ENCODE measurements at places on chromosomes 3 and 15.

DNA sequence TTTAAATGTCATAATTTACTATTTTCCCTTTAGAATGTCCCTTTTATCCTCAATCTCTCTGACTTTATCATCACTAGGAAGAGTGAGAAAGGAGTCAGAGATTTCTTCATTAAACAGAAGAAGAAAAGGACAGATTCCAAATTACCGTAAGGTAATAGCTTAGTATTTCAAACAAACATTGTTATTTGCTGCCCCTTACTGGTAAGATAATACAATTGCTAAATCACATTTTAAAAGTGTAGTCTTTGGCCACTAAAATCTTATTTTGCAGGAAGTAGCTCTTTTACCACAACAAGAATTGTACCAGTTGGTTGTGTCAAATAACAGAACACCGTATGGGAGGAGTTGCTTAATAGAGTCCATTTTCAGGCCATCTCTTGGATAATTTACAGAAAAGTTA lies 53.7 kb downstream of the CGGBP1 start:
- DNase-seq: no peak

GRCh38 chr3:171636666-171637065 lies 173.6 kb downstream of the PLD1 start:
- DNase-seq: no peak

- DNase-seq: no peak
These were observed 6.3 kb downstream of the EPHB1 start for GRCh38 chr3:134801204-134801958.

- no peak for DNase-seq
These were observed 255.6 kb upstream of the SATB1 start for GRCh38 chr3:18680758-18681157.

DNA sequence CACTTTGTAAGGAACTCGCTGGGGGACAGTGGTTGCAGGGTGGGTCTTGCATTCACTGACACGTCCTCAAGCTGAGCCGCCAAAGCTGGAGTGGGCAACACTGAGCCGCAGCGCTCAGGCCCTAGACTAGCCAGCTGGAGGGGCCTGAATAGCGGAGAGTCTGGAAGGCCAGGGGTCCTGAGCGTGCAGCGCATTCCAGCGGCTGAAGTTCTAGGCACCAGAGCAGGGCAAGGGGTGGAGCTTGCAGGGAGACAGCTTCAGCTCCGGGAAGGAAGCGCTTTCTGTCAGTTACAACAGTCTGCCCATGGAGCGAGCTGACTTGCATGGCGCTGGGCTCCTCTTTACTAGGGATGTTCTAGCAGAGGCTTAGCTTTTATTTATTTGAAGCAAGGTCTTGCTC lies 2.7 kb downstream of the MAP6D1 start:
- no peak for DNase-seq

GRCh38 chr3:160778480-160778879 lies 22.4 kb downstream of the PPM1L start:
- DNase-seq: no peak

DNA sequence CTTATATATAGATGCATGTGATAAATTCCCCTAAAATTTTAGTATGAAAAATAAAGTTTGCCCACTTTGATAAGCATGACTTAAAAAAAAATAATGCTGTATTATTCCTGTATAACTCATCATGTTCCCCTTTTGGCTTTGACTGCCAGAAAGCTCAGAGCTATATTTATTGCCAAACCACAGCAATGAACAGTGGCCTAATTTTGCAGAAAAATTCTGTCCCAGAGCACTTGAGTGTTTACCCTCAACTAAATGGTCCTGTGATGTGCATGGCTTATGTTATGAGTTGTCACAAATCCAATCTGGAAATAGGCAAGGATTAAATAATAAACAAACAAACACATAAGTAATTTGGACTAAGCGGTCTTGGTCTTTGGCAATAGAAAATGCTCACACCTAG lies 276.7 kb downstream of the SLC9A9 start:
- DNase-seq: no peak

GRCh38 chr3:182135056-182135455 lies 423.3 kb downstream of the SOX2 start:
- DNase-seq: no peak

DNA sequence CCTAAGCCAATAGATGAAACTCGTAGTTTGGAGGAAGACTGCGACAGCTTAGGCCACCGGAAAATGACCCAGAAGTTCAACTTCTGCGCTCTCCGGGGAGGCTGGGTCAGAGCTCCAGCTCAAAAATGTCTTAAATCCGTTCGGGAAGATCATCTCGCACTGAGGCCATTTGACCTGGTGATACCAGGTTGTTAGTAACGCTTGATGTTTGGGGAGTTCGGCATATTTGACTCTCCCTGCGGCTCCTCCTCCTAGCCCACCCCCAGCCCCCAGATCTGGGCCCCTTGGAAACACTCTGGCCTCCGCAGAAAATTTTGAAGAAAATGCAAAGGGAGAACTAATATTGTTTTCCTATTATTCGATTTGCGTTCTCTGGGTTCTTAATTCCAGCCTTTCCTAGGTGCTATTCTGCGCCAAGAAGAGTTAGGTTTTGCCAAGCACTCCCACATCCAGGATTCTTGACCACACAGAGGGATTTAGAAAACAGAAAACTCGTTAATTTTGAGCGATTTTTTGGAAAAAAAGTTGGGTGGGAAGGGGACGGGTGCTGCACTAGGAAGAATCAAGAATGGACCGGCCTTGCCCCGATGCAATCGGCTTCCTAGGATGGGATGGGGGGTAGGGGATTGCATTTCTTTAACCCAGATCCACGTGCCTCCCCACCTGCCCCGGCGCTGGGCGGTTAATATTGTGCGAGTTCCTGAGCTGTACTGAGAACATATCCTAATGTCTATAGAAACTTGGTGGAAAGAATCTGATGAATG lies 50.0 kb downstream of the ZIC4 start:
- DNase-seq: no peak

GRCh38 chr15:36392676-36393266 lies 186.7 kb upstream of the CDIN1 start:
- no peak for DNase-seq

DNA sequence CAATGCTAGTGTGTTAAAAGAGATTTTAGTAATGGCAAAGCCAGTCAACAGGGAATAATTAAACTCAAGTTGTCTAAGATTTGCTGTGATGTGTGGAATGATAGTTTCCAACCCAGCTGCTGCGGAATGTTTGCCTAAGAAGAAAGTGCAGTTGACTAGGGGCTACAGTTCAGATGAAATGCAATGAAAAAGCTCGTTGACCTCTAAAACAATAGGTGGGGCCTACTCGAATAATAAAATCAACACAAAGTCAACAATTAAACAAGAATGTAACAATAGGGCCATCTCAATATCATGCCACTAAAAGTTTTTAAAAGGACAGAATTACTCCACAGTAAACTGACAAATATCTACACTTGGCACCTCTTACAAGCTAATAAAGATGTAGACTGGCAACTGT lies 484.2 kb downstream of the MECOM start:
- DNase-seq: no peak

- DNase-seq: no peak
These were observed 37.5 kb upstream of the MFGE8 start for GRCh38 chr15:88950600-88951160.

DNA sequence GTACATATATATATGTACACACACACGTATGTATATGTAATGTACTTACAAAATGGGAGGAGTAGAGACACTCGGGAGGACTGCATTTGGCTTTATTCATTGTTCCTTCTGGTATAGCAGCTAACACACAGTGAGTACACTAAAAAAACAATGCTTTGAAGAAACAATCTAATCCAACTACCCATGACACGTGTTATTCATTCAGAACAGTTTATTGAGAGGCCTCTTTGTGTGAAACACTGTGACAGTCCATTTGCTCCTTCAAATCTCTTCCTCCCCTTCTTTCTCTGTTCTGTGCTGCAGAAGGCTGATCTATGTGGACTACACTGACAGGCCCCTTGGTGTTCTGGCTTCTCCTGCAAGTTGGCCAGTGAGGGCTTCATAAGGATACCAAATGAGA lies 1075.9 kb upstream of the CFAP20DC start:
- no peak for DNase-seq

GRCh38 chr3:177463863-177464262 lies 266.6 kb upstream of the TBL1XR1 start:
- no peak for DNase-seq

- peak; percentile 4 for DNase-seq
These were observed 9.1 kb upstream of the HPS3 start for GRCh38 chr3:149120051-149120972.

DNA sequence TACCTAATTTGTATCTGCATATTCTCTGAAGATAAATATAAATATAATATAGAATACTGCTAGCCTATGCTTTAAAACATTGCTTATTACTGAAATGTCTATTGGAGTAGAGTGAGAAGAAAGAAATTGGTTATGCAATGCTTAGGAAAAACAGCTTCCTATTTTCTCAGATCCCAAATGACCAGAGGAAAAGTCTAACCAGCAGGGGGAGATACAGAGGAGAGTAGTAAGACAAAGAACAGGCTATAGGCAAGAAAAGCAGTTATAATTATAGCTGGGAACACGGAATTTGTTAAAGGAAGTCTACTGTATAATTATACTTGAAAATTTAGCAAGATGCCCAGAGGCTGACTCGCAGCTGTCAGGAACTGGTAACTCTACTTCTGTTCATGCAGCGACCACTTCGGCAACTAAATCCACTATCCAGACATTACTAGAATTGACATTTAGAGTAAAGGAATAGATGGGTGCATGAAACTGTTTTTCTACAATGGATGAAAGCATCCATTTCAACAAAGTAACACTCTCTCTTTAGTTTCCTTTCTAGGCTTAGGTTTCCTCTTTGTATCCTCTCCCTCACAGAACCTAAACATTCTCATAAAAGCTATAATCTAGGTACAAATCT lies 97.2 kb downstream of the TBC1D5 start:
- DNase-seq: peak; percentile 2

DNA sequence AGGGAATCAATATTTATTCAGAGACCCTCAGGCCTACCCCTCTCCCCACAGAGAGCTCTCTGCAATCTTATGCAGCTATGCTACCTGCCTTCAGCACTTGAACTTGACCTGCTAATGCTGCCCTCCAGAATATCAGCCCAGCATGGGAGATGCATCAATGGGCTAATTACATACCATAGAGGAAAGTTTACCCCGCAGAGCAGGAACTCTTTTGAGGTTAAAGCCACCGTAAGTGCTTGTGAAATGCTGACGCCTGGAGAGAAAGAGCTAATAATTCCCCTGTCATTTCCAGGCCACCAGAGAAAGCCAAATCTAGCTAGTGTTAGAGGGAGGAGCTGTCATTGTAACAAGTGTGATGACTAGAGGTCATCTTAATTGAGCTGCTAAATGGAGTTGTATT lies 127.5 kb downstream of the CHST2 start:
- DNase-seq: no peak

Measured in NCI-H1930 (cell line).